ENCODE measurements at places on chromosomes 5 and 9.

GRCh38 chr9:131228988-131229387 is 47.3 kb downstream of the FAM78A start:
- no peak for DNase-seq

DNA sequence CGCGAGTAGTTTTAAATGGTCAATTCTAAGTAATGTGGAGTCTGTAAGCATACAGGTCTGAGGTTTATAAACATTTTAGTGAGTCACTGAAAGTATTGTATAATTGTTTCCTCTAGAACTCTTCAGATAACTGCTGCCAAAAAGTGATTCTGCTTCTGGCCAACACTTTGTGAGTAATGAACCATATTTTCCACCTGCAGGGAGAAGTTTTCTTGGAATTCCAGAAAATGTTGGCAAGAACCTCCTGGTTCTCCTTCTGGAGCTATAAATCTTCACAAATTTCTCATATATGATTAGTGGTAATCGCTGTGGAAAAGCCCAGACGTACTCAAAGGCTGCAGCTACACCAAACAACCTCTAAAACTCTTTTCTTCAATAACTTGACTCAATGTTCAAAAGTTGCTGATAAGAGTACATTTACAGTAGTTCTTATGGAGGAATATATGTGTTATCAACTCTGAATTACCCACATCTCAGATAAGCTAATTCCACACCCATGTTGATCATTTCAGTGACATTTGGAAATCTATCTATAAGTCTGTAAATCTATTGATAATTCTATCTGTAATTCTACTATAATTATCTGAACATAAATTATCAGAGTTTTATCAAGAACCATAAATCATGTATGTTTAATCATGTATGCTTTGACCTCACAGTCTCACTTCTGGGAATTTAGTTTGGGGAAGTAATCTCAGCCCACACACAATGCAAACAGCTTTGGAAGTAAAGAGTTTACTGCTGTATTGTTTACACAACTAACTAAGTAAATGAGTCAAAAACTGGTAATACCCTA is 74.1 kb downstream of the FNBP1 start:
- DNase-seq: no peak

GRCh38 chr5:8773046-8773615 is 772.7 kb downstream of the SEMA5A start:
- DNase-seq: no peak

DNA sequence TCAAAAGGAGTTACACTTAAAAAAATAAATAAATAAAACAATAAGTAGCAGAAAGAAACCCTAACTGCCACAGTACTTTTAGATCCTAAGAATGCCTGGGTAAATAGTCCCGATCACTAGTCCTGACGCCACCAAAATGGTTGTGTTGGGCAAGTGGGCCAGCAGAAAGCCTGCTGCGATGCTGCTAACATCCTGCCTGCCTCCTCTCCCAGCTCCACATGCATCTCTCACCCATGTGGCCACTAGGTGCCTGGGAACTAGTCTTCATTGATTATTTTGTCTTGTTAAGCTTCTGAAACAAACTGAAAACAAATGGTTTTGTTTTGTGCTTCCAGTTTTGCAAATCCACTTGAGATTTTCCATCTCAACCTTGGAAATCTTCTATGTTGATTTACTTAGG is 54.4 kb upstream of the TRAF1 start:
- DNase-seq: no peak

DNA sequence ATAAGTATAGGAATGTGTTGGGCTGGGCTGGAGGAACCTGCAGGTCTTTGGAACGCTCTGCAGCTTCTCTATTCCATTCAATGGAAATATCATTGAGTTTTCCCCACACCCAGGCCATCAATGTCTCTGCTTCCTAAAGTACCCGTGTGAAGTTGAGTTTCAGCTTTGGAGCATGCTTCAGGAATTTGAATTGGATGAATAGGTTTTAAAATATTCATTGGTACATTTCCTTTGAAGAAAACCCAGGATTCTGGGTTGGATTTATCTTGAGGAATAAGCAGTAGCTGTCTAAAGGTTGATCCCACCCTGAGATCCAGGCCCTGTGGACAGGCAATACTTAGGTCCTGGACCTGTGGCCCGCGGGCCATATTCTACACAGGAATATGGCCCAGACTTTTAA is 37.3 kb downstream of the INSYN2B start:
- no peak for DNase-seq

GRCh38 chr9:128493424-128493823 is 11.1 kb upstream of the GLE1 start:
- DNase-seq: no peak

GRCh38 chr5:154844809-154845208 is 5.6 kb downstream of the FAXDC2 start:
- DNase-seq: no peak

DNA sequence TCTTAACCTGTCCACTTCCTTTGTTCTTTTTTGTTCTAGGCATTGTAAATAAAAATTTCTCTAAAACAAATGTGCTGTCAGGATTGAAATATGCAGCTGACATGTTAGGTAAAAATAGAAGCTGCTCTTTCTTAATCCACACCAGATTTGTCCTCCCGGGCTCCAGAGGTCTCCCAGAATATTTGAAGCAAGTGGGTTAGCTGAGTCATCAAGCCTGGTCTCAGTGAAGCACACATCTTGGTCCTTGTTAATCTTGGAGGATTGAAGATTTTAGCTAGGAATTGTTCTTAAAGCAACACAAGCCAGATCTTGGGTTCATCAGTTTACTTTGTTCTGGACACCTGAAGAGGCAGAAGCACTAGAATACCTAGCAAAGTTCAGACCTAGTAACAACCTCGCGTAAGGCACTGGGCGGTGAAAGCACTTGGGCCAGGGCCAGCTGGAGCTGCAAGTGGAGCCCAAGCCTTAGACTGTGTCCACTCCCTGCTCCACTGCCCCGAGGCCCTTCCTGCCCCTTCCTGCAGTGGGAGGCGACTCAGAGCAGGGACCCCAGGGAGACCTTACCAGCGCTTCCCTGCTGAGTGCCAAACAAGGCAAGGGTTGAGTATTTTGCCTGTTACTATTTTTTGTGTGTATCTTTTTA is 36.5 kb downstream of the HABP4 start:
- DNase-seq: no peak

- DNase-seq: peak; percentile 56
Measured at GRCh38 chr5:6822556-6823343, 109.5 kb downstream of the TENT4A start.

All from NCI-H1930 (cell line).